ENCODE measurements at places on chromosomes 11 and 22.

- no peak for DNase-seq
Observed at GRCh38 chr11:74689666-74690065, 41.6 kb downstream of the CHRDL2 start.

DNA sequence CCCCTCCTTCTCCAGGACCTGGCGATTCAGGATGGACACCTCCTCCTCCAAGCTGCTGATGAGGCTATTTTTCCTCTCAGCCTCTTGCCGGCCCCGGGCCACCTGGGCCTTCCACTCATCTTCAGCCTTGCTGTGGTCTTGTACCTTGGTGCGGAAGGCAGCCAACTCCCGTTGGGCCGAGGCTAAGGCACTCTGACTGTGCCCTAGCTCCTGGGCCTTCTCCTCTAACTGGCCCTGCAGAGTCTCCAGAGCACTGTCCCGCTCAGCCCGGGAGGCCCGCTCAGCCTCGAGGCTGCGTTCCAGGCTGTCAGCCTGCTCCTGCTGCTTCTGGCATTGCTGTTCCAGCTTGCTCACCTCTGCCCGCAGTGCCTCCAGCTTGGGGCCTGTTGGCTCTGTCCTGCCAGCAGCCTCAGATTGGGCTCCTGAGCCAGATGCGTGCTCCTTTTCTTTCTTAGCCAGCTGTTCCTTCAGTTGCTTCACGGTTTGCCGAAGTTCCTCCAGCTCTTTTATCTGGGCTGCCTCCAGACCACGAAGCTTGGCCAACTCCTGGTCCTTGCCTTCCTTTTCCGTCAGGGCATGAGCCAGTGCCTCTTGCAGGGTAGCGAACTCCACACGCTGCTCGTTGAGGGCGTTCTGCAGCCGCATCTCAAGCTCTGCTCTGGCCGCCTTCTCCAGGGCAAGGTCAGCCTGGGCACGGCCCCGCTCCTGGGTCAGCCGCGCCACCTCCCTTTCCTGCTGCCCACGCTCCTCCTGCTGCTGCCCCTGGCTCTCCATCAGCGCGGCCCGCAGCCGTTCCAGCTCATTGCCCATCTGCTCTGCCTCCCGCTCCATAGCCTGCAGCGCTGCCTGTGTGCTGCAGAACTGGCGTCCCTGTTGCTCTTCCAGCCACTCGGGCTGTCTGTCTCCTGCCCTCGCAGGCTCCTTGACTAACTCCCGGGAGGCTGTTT is 15.3 kb downstream of the IL18BP start:
- DNase-seq = no peak

DNA sequence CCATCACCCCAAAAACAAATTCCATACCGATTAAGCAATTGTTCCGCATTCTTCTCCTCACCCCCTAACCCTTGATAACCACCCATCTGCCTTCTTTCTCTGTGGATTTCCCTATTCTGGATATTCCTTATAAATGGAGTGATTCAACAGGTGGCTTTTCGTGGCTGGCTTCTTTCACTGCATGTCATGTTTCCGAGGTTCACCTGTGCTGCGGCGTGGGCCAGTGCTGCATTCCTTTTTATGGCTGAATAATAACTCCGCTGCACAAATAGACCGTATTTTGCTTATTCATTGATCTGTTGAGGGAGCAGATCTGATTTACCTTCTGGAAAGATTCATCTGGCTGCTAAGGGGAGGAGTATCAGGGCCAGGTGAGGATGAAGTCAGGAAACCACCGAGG is 94.8 kb upstream of the ASPHD2 start:
- DNase-seq = no peak

- DNase-seq = no peak
Observed at GRCh38 chr11:131198161-131199014, 172.0 kb upstream of the NTM start.

GRCh38 chr11:112186304-112186703 is 11.0 kb downstream of the BCO2 start:
- DNase-seq = no peak

DNA sequence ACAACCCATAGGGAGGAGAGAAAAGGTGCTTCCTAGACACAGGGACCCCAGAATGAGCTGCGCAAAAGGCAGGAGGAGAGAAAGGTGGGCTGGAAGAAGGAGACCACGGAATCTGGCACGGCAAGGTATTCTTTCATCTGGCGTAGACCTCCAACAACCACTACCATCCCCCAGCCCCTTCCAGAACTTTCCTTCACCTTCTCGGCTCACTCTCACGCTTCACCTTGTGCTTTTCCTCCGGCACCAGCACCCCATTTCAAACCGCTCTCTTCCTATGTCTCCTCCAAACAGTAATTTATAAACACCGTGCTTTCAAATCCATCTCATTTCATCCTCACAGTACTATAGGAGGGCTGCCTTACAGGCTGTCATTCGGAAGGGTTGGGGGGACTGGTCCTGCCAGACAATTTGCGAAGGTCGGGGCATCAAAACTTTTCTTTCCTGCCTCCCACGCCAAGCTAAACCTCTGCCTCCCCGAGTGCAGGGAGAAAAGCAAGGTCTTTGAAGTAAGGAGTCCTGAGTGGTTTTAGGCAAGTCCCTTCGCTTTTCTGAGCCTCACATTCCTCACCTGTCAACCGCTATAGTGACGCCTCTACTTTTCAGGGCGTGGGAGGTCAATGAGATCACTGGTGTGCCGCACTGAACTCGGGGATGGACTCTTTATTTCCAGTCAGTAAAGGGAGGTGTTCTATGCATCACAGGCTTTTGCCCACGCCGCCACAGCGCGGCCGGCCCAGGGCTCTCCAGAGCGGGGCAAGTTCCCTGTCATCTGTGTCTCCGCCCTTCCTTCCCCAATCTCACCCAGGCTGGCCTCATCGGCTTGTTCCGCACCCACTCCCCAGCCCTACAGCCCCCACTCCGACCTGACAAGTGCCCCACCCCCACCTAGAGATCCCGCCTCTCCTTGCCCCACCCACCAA is 800 bp downstream of the KCTD21 start:
- DNase-seq = no peak

- no peak for DNase-seq
Observed at GRCh38 chr11:70123711-70124110, 45.6 kb downstream of the ANO1 start.

- no peak for DNase-seq
Observed at GRCh38 chr11:64451856-64452255, 92.9 kb downstream of the RPS6KA4 start.

- no peak for DNase-seq
Observed at GRCh38 chr11:134070342-134070845, 1.5 kb downstream of the JAM3 start.

DNA sequence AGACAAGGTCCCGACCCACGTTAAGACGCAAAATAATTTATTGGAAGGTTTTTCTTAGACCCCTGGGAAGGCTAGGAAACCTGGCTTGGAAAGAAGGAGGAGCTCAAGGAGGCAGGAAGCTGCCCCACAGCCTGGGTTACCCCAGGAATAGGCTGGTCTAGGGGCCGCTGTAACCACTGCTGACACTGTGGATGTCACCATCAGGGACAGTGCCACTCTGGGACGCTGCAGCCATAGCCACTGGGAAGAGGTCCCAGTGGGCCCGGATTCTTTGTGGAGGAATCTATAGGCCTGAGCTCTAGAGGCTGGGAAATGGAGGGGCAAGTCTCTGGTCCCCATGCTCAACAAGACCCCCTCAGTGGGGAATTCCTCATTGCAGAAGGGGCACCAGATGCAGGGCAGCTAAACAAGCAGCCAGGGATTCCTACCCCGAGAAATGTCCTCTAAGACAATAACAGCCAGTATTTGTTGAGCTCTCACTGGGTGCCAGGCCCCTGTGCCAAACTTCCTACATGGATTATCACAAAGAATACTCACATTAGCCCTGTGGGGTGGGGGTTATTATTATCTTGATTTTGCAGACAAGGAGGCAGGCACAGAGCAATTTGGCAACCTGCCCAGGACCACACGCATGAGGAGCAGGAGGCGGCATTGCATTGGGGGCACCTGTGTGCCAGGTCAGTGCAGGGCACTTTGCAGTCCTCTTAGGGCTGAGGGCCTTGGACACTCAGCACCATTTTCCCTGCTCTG is 19.5 kb upstream of the CHKA start:
- DNase-seq = no peak

DNA sequence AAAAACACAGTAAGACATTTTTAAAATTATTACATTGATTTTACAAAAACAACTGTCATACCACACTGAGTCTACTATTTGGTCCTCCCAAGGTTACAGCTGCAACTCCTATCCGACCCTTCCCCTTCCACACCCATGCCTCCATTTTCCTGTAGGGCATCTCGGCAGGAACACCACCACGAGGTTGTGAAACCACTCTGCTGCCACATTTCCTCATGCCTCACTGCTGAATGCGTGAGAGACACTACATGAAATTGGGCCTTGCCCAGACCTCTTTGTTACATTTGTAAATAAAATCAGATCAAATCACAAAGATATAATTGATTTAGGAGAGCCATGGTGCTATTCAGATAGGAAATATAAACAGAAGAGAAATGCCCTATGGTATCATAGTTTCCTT is 2.0 kb downstream of the ARHGAP32 start:
- no peak for DNase-seq

DNA sequence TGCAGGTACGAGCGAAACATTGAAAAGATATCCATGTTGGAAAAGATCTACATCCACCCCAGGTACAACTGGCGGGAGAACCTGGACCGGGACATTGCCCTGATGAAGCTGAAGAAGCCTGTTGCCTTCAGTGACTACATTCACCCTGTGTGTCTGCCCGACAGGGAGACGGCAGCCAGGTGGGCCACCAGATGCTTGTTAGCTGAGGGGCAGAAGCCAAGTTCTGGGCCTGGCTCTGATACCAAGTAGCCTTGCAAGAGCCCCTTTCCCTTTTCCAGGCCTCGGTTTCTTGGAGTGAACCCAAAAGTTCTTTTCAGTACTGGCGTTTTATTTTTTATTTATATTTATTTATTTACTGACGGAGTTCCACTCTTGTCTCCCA is 9.6 kb downstream of the F2 start:
- no peak for DNase-seq
